ENCODE measurements at places on chromosomes 5 and 9. TPM values are rescaled to one million over a fixed set of nuclear protein-coding genes. Genes with fewer than 3 reads are reported as not detected.

GRCh38 chr5:142813220-142813619 is 43.0 kb downstream of the ARHGAP26 start:
- DNase-seq: no peak

DNA sequence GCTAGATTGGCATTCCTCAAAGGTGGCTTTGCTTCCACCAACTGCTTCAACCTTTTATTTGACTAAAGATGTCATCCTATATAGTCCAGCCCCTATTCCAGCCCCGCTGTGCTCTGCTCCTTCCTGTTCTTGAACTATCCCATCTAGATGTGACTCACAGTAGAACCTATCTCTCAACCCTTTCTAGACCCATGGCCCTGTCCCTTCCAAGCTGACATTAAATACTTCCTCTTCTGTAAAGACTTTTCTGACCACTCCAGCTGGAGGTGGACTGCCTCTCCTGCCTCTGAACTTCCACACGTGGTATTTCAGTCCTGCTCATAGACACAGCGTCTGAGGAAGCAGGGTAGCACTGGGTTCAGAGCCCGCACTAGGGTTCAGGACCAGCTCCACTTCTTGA is 32.4 kb downstream of the OSTF1 start:
- no peak for DNase-seq

DNA sequence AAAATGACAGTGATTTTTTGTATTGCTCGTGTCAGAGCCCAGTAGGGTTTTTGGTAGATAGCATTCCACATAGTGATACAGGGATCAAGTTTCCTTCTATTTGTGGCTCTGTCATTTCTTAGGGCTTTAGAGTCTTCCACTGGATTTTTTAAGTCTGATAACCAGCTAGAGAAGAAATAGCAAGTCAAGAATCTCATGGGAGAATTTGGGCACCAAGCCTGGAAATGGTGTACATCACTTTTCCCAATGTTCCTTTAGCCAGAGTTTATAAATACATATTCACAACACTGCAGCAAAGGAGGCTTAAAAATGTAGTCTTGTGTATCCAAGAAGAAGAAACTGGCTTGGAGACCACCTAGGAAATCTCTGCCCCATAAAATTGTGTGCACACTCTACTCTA is 647.1 kb upstream of the KLF4 start:
- no peak for DNase-seq

DNA sequence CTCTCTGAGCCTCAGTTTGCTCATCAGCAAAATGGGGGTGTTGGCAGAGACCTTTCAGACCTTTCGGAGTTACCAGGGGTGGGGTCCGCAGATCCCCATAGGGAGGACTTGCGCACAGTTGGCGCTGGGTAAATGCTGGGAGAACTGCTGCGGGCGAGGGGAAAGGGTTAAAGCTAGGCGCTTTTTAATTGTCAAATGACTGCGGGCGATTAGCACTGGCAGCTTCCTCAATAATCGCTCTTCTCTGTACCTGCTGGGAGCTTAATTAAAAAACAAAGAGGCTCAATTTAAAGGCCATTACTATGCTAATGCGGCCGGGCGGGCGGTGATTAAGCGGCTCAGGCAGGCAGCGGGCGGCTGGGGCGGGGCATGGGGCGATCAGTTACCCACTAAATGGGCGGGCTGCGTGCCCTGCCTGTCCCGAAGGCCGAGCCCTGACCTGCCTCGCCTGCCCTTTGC is 63.0 kb downstream of the LMX1B start:
- DNase-seq: no peak

DNA sequence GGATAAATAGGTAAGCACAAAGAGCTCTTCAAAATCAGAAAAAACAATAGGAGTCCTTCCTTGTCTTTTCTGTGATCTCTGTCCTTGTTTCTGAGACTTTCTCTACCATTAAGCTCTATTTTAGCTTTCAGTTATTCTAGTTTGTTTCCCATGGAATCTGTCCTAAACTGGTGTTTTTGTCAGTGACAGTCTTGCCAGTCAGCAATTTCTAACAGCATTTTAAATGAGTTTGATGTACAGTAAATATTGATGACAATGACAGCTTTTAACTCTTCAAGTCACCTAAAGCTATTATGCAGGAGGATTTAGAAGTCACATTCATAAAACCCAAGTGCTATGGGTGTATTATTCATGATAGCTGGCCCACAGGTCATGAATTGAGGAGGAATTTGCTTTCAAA is 17.9 kb downstream of the TIGD6 start:
- DNase-seq: no peak

GRCh38 chr5:134458234-134459009 is 46.7 kb upstream of the CDKN2AIPNL start:
- peak; percentile 88 for DNase-seq

- DNase-seq: no peak
Measured at GRCh38 chr9:401223-401622, 186.6 kb downstream of the DOCK8 start.

DNA sequence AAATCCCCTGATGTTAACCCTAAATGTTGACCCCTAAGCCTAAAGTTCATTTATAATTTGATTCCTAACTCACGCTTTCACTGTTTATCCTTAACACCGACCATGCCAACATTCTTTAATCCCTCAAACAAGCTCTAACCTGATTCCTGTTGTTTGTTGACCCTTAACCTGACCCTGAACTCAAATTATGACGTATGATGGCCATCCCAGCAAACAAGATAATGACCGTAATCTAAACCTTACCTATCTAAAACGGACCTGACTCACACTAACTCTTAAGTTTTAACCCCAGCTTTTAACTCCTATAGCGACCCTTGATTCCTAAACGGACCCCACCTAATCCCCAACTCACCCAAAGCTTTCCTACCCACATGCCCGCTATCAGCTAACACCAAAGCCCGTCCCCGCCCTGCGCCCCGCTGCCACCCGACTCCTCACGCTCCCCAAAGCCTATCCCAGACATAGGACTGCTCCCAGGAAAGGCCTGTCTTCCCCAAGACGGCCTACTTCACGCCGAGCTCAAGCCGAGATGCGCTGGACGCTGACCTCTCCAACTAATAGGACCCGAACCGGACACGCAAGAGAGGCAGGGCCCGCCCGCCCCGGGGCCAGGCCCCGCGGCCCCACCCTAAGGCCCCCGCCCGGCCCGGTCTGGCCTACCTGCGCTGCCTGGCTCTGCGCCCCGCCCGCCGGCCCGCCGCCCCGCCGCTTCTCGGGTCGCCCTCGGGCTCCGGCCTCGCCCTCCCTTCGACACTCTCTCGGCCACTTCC is 395 bp downstream of the TLN1 start:
- no peak for DNase-seq

DNA sequence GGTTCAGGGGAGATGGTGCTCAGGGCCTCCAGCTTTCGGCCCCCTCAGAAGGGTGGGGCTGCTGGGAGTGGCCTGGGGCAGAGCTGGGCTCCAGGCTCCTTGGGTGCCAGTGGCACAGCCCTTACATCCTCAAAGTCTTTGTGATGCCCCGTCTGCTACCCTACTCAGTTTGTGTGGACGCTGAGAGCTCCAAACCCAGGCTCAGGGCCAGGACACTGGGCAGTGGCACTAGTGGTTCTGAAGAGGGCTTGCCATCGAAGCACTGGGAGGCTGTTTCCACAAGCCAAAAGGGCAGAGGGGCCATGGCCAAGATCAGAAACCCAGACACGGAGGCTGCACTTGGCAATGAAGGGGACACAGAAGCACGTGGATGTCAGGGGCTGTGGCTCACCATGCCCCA is 99.1 kb downstream of the GABBR2 start:
- no peak for DNase-seq

DNA sequence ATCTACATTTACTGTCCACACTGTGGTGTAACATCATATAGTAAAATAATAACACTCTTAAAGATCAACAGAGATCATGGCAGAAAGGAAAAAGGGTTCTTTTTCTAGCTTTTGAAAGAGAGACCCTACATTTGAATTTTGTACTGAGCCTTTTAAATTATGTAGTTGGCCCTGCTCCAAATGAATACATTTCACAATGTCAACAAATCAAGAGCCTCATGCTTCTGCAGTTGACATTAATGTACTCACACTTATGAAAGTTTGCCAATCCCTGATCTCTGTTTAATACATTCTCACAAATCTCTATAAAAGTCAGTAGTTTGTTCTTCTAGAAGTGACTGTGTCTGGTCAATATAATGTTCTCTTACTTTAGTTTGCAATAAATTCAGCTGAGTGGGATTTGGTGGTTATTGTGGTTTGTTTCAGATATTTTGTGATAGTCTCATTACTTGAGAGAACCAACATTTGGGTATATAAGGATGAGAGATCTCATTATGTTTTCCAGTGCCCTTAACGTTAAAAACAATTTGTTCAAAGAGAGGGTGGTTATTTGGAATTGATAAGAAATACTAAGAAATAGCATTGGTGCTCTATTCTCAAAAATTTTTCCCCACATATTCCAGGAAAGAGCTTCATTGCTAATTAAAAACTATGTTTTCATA is 277.8 kb upstream of the FTMT start:
- DNase-seq: no peak

DNA sequence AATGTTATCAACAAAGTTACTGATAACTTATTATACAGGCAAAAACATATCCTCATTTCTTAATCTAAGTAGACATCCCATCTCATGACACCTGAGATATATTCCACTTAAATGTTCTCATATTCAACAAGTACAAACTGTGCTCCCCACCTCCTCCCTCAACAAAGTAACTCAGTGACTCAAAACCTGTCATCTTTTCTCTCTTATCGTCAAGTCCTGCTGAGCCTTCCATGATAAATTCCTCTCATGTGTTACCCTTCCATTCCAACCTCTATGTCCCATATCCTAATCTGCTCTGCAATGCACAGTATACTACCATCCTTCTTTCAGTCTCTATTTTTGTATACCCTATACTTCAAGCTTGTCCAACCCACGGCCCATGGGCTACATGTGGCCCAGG is 13.6 kb downstream of the RNF145 start:
- DNase-seq: no peak

DNA sequence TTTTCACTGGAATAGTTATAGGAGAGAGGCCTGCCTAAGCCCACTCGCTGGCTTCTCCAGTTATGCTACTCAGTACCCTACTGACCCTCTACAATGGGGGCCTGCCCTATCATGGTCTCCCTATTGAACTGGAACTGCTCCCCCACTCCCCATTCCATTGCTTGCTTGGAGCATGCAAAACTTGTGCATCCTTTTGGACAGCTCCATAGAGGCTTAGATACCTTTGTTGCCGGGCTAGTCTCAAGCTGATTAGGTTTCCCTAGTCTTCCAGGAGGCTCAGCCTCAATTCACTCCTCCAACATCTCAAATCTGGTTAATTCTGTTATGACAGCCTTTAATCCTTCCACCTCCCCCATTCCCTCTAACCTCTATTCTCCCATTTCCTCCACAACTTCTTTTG is 39.9 kb downstream of the KIF24 start:
- no peak for DNase-seq

GRCh38 chr9:37954581-37954981 is 50.7 kb upstream of the SLC25A51 start:
- DNase-seq: no peak

DNA sequence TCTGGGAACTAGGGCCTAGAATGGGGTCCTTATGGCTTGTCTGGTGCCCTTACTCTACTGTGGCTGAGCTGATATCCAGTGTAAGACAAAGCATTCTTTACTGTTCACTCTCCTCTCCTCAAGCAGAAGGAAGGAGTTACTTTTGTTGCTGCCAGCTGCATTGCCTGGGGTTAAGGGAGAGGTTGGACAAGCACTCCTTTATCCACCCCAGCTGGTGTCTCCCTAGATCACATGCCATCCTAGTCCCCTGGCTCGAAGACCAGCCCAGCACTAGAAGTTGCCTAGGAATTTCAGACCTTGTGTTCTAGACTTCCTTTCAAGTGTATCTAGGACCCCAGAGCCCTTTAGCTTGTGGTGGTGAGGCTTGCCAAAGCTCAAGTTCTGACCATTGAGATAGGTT is 1051.5 kb upstream of the C9orf72 start:
- DNase-seq: no peak

- DNase-seq: no peak
Measured at GRCh38 chr5:152704286-152704685, 299.2 kb upstream of the NMUR2 start.

DNA sequence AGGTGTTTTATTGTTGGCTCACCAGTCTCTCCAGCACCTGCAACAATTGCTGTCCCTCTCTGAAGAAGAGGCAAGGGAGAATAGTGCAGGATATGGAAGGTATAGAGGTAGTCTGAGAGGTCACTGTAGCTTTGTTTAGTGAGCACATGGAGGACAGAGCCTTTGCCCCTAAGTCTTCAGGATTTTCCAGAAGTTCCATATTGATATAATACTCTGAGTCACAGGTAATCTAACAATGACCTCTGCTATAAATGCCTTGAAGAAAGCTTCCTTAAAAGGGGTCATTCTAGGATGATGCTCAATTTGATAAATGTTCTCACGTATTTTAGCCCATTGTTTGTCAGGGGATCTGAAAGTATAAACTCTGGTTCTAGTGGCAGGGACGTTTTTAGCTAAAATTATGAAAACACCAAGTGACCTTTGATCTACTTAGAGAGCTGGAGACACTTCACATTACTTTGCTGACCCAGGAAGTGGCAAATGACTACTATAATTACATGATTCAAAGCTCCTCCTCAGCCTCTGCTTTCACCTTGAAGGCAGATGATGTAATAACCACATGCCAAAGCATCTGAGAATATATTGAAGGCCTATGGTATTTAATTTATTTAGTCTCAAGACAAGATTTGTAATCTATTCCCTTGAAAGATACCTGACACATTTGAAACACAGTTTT is 366.9 kb upstream of the NUDT12 start:
- DNase-seq: no peak

- no peak for DNase-seq
Measured at GRCh38 chr5:115033861-115034260, 135.8 kb downstream of the TRIM36 start.

GRCh38 chr5:107772418-107773310 is 101.9 kb upstream of the EFNA5 start:
- DNase-seq: no peak

The HMMR gene
- total RNA-seq: not detected

The ARID3C gene
- total RNA-seq: not detected

The AIF1L gene
- total RNA-seq: 38.1 TPM

The NR5A1 gene
- total RNA-seq: not detected

The OBP2B gene
- total RNA-seq: not detected

The LCP2 gene
- 25.7 TPM for total RNA-seq

The PLPP7 gene
- 6.6 TPM for total RNA-seq

The C5orf63 gene
- 6.2 TPM for total RNA-seq

Data from aorta (tissue), 5 donors.